Activated CD4-positive, alpha-beta T cell treated with anti-CD3 and anti-CD28 coated beads, Interleukin-2, Interleukin-4, amounts not matched to agents 100 ng/mL and 50 ng/mL, durations not matched to agents 16 hours and 8 hours (primary cell): ENCODE measurements at places on chromosomes 2 and 18.
A peak's percentile ranks its signal among the peaks of the same experiment; 100 is the strongest.

GRCh38 chr2:21117688-21118087 lies 6.1 kb upstream of the TDRD15 start:
- DNase-seq = no peak

GRCh38 chr18:21479721-21480120 lies 120.8 kb downstream of the ESCO1 start:
- DNase-seq = no peak

GRCh38 chr2:63780518-63781155 lies 61.1 kb upstream of the UGP2 start:
- DNase-seq = no peak

- DNase-seq = peak; percentile 19
Measured at GRCh38 chr2:195049372-195050031, 607.5 kb upstream of the SLC39A10 start.

DNA sequence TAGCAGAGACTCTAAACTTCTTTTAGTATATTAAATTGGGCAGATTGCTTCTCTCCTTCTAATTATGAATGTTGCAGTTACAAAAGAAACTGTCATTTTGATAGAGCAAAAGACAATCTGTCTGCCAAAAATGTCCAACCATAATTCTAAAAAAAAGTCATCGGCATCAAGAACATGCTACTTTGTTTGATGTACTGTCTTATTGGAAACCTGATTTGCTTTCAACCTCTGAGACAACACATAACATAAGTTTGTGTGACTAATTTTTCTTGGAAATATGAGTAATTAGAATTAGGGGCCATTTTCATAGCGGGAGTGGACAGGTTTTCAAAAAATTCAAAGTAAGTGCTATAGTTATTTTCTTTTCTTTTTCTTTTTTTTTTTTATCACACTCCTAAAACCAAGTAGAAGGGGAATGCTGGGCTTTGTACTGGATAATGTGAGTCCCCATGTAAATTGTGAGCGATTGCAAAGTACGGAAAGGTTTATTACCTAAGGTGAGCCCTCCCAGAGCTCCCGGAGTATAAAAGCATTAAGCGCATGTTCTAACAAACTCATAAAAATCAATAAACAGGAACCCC lies 59.1 kb downstream of the ZEB2 start:
- no peak for DNase-seq

DNA sequence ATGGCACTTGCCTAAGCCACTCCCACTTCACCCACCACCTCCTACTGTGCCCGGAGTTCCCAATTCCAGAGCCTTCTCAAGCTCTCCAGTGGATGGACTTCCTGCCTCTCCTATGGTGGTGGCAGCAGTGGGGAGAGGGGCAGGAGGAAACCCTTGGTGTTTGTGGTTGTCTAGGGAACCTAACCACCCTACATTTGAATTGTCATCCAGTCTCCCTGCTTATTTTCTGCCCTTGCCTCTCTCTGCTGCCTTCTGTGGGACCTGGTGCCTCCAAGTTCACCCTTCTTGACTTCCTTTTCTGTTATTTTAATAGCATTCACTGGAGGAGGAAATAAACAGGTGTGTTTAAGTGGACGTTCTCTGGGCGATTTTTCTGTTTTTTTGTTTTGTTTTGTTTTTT lies 50.0 kb upstream of the HPCAL1 start:
- DNase-seq = no peak

GRCh38 chr2:34229998-34230397 lies 630.9 kb upstream of the FAM98A start:
- DNase-seq = no peak

DNA sequence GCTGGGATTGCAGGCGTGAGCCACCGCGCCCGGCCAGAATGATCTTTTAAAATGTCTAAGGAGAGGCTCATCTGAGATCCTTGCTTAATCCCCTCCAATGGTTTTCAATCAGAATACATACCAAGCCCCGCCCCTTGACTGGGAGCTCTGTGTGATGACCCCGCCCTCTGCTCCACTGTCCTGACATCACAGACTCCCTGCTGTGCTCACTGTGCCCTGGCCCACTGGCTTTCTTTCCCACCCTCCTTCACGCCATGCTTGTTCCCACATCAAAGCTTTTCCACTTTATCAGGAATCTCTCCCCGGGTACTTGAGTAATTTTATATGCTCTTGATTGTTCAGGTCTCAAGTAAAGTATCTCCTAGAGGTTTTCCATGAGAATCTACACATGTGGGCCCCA lies 762.3 kb upstream of the ID2 start:
- no peak for DNase-seq

DNA sequence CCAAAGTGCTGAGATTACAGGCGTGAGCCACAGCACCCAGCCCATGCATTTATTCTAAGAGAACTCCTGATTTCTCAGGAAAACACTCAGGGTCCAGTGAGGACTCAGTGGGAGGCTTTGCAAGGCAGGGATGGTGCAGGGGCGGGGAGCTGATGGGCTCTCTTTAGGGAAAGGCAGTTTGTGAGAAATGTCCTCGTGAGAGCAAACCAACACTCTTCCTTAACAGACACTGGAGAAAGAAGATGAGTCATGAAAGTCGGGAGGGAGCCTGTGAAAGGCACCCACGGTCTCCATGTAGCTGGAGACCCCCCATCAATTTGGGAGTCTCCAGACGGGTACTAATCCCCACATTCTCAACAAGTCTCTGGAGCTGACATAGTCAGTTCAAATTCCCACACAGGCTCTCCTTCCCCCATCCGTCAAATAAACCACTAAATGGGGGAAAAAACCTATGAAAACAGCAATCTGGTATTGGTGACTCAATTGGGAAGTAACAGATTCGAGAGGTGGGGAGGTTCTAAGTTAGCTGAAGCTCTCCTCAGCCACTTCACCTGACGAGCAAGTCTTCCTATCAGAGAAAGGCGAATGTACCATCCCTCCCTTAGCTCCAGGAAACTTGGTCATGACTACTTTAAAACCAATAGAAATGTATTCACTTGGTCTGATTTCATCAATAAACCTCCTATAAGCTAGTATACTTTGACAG lies 11.0 kb upstream of the CREG2 start:
- DNase-seq = peak; percentile 55

- no peak for DNase-seq
Measured at GRCh38 chr18:49412679-49413078, 47.8 kb downstream of the DYM start.

DNA sequence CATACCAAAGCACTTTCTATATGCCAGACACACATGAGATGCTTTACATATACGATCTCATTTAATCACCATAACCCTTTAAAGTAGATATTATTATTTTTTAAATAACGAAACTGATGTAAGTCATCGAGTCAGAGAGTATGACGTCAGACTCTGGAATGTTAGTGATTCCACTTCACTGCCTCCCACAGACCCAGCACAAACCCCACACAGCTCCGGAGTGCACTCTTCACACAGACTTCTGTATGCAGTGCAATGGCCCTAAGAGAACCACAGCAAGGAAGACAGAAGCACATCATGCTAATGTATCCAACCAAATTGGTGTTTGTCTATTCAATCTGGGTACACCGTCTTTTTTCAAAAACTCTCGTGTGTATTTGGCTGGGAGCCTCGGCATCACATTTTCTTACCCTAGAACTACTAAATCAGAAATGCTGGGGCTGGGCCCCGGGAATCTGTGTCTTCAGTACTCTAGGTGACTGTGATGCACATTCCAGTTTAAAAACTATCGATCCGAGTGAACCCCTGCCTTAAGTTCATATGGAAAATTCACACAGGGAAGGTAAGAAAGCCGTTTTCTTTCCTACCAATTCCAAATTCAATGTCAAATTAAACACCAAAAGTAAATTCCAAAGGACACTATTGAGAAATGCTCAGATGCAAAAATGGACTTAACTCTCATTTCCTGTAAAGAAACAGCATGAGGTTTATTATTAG lies 117.7 kb upstream of the ACVR1C start:
- DNase-seq = no peak
